ENCODE measurements at places on chromosomes 5 and 9.

DNA sequence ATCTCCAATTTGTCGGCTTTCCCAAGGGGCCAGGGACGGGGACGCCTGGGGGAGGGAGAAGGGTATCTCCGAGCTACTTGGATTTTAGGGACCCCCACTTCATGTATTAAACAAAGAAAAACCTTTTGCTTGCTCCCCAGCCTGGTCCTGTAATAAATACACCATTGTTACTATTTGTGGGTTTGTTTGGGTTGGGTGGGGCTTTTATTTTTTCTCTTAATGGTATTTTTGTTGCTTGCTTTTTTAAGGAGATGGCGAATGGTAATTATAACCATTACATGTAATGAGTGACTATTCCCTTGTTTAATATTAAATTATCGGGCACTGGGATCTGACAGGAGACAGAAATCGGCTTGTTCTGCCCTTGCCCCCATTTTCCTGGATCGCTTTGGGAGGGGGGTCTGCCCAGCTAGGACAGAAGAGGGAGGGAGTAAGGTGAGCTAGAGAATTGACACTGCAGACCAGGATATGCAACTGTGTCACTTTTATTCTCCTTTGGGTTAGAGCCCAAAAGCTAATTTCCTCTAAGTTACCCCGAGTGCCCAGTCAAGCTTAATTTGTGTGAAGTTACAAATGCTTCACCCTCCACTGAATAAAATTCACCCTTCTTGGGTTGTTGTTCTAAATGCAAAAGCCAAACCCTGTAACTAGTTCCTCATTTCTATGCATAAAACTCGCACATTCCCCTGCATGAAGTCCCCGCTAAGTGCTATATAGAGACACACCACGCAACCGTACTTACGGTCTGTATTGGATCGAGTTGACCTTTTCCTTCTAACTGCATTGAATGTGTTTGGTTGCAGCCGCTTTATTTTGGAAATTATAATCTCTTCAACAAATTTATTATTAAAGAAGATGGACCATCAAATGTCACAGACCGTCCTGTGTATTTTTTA lies 1.6 kb upstream of the ZNF608 start:
- DNase-seq: no peak

DNA sequence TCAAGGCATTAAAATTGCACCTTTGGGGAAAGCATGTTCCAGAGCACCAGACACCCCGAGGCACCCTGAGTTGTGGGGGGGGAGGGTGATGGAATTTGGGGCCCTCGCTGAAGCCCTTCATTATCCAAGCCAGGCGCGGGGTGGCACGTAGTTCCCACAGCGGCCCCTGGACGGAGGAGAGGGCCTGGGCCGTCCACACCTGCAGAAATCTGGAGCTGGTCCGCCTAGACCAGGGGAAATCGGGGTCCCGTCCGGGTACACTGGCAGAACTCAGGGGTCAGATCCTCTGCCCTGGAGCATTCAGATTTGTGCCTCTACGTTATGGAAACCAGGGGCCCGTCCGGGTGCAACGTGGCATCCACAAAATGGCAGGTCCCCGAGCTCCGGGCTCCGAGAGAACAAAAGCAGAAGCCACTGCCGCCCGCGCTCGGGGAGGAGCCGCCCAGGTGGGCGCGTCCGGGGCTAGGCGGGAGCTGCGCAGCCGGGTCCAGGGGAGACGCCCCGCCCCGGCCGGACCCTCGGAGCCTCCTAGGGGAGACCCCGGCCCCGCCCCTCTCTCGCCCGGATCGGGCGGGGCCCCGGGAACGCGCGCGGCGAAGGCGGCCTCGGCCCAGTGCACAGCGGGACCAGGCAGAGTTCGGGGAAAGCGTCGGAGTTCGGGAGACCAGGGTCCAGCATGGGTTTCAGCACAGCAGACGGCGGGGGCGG lies at the start of gene PLEKHG4B:
Gene PLEKHG4B, plus strand, starts transcription at position 613 of the 708 bp plus-strand sequence. Its CDS starts 64 bp downstream, at position 677.
- peak; percentile 84 for DNase-seq

DNA sequence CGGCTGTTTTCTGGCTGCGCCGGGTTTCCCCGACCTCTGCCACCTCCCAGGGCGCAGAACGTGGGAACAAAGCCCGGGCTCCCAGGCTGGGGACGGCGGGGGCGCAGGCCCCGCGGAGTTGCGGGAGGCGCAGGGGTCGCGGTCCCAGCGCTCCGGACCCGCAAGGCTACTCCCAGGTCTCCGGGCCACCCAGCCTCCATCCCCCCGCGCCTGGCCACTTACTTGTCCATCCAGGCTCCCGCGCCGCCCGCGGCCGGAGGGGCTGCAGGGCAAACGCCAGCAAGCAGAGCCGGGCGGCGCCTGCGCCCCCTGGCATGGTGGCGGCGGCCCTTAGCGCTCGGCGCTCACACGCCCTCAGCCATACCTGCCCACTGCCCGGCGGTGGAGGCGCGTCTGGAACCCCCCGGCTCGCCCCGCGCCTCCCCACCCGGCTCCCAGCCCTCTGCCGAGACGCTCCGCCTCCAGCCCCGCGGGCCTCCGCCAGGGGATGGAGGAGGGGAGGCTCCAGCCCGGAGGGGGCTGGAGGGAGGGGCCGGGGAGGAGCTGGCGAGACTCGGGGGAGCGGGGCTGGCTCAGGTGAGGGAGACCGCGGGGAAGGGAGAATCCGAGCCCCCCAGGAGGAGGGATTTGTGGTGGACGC lies at the start of gene ADAM19:
Gene ADAM19, minus strand, starts transcription at position 395 of the 640 bp plus-strand sequence. Its CDS starts 79 bp downstream, at position 316.
- peak; percentile 19 for DNase-seq

- no peak for DNase-seq
Observed at GRCh38 chr9:116160676-116161571, 7.3 kb downstream of the PAPPA start.

DNA sequence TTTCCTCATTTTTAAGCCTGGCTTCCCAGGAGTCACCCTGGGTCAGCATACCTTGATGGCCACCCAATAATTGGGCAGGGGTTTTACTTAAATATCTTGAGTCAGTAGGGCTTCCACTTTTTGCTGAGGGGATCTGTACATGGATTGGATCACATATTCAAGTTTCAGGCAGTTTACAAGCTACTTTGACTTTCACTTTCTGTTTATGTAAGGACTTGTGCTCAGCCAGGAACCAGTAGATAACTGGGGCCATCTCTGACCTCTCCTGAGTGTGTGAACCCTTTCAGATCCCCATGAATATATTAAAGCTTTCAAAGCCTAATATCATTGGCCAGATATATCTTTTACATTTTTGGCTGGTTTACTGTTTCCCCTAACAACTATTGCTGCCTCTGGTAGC lies 45.1 kb downstream of the SLCO6A1 start:
- no peak for DNase-seq

- no peak for DNase-seq
Observed at GRCh38 chr5:156120777-156121176, 206.2 kb upstream of the SGCD start.

DNA sequence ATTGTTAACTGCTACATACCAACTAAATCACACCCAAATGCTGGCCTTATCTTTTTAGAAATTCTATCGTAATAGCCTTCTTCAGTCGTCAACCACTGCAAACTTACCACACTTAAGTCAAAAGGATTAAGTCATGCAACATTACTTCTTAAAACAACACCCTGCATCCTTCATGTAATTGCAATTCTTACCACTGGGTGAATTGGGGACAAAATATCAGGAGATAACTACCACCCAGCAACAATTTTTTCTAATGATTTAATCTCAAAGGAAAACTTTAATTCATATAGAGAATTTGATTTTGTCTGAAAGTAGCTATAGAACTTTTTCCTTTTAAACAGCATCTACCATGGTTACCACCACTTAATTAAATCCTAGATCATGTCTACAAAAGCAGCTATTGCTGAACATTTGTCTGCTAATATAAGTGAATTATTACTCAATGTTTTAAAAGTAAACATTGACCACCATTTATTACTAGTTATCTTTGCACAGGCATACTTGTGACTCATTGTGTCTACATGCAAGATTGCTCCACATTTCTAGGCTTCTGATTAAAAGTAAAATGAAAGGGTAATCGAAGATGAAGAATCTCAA lies 10.5 kb downstream of the MLLT3 start:
- no peak for DNase-seq

GRCh38 chr9:107717529-107718314 lies 228.2 kb upstream of the KLF4 start:
- no peak for DNase-seq

DNA sequence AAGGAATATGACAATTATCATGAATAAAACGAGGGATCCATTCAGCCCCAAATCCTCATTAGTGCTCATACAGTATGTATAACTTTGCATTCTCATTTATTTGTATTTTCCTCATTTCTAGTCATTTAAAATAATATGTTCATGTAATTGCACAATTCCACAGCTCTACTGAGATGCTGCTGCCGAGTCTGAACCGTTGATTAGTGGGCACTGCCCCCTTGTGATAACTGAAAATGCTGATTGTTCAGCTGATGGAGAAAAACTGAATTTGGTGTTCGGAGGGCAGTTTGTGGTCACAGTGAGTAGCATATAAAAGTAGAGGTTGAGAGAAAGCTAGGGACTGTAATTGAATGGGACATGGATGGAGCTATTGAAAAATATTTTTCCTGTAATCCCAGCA lies 12.2 kb upstream of the GPR151 start:
- no peak for DNase-seq

DNA sequence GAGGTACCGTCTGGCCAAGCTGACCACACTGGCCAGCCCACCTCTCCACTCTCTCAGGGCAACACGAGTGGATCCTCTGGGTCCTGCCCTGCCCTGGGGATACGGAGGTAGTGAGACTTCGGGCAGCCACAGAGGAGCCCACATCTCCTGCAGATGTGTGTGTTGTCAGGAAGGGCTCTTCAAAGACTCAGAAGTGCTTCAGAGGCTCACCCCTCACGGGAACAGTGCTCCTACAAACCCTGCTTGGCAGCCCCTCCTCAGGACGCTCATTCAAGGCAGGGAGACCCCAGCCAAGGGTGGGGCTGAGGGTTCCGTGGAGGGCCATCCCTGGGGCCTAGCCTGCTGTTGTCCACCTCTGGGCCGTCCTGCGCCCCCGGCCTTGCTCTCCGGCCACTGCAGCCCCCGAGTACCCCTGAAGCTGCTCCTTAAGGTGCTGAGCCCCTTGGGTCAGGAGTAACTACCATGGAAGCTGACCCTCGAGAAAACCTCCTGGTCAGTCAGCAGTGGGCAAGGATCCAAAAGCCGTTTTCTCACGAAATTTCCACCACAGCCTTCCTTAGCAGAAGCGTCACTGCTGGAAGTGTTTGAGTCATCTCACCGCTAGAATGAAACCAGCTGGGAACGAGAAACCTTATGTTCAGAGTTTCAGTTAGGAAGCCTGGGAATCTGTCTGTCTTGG lies 23.2 kb upstream of the LRRC14B start:
- DNase-seq: no peak

GRCh38 chr9:126813072-126813471 lies 8.2 kb downstream of the ZBTB43 start:
- DNase-seq: no peak

- no peak for DNase-seq
Observed at GRCh38 chr5:42612750-42613366, 143.8 kb upstream of the CCDC152 start.

DNA sequence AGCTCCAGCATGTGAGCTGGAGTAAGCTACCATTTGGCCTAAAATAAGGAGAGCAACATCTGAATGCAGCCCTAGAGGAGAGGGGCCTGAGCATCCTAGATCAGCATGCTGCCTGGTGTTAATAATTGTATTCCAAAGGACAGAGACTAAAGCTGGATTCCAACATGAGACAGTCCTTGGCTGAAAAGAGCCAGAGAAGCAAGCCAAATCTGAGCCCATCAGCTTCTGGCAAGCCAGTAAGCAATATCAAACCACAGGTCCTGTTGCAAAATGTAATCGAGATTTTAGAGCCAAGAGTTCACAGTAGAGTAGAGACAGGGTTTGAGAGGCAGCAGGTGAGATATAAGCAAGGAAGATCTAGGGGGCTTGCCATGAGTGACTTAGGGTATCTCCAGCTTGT lies 42.3 kb upstream of the DMAC1 start:
- DNase-seq: no peak

- no peak for DNase-seq
Observed at GRCh38 chr5:81530919-81531318, 137.0 kb upstream of the ACOT12 start.

GRCh38 chr5:35781181-35781790 lies 75.4 kb upstream of the IL7R start:
- no peak for DNase-seq

DNA sequence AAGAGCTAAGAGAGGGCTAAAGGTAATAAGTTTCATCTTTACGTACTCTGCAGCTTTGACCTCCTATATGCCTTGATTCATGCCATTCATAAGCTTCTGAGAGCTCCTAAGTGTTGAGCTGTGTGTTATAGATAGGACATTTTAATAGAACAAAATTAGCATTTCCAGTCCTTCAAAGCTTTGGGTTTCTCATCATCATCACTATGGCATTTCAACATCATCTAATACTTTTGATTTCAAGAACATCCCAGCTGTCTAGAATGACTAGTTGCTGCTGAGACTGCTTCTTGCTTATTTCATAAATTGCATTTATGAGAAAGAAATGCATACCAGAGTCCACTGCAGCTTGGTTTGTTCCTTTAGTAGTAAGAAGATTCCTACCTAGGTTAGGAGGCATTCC lies 201.7 kb downstream of the SGCD start:
- no peak for DNase-seq

- DNase-seq: no peak
Observed at GRCh38 chr9:125110464-125110863, 32.9 kb downstream of the SCAI start.

- no peak for DNase-seq
Observed at GRCh38 chr5:136018814-136019783, 9.7 kb upstream of the TGFBI start.

DNA sequence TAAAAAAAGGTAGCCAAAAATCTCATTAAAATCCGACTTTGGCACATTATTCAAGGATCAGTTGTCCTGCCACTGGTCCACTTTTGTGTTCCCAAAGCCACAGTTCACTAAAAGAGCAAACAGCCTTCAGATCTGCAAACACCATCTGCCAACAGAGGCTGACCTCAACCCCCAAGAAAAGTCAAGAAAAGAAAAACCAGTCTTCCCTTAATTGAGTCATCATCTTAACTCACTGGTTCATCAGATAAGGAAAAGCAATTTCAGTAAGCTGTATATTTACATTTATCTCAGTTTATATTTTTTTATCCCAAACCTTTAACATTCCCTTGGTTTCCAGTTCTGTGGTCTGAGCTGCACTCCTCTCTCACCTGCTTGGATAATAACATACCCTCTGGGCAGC lies 21.2 kb downstream of the RASEF start:
- DNase-seq: no peak

DNA sequence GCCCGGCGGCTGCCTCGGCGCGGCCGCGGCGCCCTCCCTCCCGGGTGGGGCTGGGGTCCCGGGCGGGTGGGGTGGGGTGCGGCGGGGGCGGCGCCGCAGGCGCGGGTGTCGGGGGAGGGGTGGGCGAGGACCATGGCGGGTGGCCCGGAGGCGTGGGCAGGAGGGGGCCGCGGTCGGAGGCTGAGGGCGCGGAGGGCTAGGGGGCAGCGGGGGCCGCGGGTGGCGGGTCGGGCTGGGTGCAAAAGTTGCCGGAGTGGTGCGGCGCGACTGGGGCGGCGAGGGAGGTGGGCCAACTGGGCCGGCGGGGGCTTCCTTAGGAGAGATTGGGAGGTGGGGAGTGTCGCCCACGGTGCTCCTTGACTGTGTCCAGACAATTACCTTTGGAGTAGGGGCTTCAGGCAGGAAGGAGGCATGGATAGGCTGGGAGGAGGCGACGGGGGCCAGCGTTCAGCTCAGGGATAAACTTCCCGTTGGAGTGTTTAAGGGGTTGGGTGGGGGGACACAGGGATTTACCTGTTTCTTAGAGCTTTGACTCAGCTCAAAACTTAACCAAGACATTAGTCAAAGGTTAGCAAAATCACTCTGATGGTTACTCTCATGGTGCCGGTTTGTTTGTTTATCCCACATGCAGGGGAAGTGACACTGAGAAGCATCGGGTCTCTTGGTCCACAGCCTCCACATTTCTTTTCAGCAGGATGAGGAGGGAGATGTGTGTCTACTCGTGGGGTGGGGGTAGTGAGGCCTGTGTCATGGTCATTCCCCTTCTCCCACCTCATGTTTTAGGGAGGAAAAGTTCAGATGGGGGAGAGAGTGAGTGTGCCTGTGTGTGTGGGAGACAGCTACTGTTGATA lies 859 bp downstream of the CSNK1G3 start:
- DNase-seq: no peak
